ENCODE measurements at places on chromosomes 11 and 22.

- DNase-seq: no peak
These were observed 219.5 kb downstream of the DLG2 start for GRCh38 chr11:85407648-85408047.

DNA sequence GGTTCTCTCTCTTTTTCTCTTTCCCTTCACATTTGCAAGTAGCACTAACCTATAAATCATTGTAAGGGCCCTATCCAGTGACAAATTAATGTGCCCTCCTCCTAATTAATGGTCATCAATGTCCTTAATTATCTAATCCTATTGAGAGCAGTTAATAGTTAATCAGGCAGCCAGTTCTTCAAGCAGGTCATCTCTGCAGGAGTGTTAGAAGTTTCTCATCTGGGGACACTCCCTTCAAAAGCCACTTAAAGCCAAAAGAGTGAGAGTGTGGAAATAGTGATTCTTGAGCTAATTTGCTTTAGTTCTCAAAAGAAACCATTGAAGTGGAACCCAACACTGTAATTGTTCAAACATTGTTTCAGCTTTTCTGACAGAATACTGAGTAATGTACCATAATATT is 141.6 kb downstream of the ELP4 start:
- DNase-seq: no peak

DNA sequence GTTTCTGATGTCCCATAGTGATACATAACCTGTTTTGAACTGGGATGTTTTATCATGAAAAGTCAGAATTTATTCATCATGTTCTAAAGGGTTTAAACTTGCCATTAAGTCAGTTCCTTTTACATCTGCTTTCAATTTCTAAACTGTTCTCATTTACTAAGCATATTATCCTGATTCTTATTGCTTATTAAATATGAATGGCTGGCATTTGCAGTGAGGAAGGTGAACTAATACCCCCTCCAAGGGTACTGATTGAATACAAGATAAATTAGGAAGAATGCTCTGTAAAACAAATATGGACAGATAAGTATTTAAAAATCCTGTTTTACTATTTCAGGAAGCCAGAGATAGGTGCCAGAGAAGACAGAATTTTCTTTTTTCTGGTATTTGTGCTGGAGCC is 70.8 kb upstream of the HORMAD2 start:
- DNase-seq: no peak

GRCh38 chr11:72245263-72245816 is 1.4 kb upstream of the PHOX2A start:
- DNase-seq: no peak

GRCh38 chr22:19065929-19066328 is 56.3 kb downstream of the DGCR2 start:
- DNase-seq: no peak

DNA sequence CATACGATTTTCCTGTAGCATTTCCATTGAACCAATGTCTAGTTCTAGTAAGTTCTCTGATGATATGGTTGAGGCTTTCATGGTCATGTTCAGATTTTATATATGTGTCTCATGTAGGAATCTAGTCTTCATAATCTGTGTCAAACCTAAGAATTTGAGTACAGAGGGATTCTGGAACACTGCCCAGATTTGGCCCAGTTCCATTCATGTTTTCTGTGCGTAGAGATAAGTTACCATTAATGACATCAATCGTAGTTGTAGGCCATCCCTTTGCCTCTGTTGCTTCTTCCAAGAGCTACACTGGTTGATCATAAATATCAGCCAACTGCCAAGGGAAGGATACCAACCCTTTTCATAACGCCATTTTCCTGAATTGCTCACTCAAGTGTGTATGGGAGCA is 23.3 kb downstream of the ST3GAL4 start:
- DNase-seq: no peak

DNA sequence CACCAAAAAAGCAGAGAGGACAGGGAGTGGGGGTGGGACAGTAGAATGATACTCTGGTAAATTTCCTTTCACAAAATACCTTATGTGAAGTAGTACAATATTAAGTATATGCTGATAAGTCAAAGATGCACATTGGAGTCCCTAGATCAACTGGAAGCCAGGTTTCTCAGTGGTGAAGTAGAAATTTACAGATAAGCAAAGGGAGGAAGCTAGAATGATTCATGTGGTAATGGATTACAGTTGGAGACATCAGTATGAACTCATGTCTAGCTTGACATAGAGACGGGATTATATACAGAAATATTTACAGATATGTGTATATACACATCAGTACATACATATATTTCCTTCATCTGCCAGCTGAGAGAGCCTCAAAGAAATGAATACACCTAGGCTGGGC is 21.5 kb downstream of the PLEKHB1 start:
- no peak for DNase-seq

DNA sequence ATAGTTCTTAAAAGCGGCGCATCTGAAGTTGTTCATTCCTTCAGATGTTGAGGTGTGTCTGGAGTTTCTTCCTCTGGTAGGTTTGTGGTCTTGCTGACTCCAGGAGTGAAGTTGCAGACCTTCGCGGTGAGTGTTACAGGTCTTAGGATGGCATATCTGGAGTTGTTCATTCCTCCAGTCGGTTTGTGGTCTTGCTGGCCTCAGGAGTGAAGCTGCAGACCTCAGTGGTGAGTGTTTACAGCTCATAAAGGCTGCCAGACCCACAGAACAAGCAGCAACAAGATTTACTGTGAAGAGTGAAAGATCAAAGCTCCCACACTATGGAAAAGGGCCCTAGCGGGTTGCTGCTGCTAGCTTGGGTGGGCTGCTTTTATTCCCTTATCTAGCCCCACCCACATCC is 201.7 kb upstream of the PDGFD start:
- DNase-seq: no peak

- no peak for DNase-seq
These were observed 21.8 kb downstream of the SERPING1 start for GRCh38 chr11:57619331-57619730.

DNA sequence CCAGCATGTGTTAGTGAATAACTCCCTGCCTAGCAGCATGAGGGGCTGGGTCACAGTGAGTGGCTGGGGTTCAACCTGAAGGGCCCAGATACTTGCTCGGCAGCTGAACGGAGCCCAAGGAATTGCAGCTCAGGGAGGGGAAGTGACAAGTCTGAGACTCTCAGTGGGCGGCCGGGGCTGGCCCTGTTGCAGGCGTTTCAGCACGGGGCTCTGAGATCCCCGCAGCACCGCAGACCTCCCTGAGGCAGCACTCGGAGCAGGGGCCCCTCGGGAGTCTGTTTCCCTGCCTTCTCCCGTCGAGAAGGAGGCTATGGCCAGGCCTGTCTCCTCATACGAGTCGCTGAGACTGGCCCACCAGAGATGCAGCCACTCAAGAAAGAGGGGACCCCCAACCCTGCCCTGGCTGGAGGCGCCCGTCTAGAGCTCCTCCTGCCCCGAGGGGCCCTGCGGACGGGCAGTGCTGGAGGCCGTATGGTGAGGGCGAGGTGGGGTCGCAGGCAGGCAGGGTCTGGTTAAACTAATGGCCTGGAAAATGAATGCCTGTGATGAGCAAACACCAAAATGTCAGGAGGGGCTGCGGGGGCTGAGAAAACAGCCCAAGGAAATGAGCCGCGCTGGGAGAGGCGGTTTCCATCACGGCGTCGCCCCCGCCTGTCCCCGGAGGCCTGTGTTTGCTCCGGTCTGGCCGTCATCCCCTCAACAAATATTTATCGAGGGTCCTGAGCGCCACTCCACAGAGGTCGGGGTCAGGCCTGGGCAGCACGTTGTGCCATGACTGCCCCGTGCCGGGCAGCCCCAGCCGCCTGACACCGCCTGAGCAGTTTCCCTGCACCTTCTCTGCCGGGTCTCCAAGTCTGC is 9.3 kb downstream of the TSSC4 start:
- no peak for DNase-seq

- no peak for DNase-seq
These were observed 21.9 kb downstream of the SUN2 start for GRCh38 chr22:38733724-38734381.

DNA sequence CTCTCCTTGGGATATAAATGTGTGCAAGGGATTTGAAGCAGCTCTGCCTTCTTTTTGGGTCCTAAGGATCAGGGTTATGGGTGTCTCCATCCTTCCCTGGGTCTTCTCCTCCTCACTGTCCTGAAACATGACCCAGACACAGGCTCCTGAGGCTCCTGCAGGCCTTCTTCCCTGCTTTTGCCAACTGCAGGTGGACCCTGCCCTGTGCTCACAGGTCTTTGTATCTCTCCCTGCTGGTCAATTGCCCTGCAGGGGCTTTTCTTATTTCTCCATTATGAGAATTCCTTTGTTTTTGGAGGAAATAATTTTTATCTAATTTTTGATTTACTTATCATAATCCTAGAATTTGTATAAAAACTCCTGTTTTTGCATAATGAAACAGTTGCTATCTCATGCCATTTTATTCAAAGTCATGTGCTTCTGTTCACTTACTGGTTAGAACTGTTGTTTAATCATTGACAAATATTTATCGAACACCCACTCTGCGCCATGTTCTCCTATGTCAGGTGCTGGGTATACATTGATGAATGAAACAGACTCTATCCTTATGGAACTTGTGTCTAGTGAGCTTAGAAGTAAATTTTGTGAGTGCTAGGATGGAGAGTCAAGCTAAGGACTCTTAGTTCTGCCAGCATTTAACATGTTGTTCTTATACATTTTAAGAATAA is 89.7 kb upstream of the TOP3B start:
- no peak for DNase-seq

DNA sequence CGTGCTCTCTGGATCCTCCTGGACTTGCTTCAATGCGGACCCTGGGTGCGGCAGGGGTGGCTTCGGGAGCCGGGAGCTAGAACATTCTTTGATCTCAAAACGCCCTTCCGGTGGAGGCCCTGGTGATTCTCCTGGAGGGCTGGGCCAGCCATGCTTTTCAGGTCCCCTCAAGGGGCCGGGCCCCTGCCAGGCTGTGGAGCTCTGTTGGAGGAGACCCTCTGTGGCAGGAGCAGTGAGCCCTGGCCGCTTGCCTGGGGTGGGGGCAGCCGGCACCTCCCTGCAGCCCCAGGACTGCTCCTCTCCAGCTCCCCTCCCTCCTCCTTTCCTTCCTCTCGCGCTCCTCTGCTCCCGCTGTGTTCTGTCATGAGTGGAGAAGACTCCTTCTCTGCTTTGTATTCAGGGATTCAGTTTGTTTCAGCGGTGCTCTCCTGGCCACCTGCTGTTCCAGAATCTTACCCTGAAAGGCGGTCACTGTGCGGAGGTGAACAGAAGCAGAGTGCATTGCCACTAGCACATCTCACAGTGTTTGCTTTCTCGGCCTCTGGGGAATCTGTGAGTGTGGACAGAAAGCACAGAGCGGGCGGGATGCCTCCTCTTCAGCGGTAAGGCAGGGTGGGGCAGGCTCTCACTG is 289.1 kb downstream of the TBC1D22A start:
- no peak for DNase-seq

GRCh38 chr11:61171907-61172306 is 10.7 kb upstream of the VPS37C start:
- DNase-seq: no peak

DNA sequence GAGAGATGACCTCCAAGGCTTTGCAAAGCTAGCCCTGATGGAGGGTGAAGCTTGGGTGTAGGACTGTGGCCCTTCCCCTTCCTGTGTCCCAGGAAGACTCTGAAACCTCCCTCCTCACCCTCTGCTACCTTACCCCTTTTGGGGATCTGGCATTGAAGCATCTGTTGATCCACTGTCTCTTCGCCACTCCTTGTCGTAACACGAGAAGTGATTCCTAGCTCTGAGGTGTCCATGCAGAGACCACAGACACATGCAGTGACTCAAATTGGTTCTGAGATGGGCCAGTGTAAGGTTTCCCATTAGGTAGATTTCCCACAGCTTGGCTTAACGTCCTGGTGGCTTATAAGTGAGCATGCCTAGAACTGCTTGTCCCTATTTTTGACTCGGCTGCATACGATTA is 101.4 kb downstream of the ZBTB16 start:
- no peak for DNase-seq

DNA sequence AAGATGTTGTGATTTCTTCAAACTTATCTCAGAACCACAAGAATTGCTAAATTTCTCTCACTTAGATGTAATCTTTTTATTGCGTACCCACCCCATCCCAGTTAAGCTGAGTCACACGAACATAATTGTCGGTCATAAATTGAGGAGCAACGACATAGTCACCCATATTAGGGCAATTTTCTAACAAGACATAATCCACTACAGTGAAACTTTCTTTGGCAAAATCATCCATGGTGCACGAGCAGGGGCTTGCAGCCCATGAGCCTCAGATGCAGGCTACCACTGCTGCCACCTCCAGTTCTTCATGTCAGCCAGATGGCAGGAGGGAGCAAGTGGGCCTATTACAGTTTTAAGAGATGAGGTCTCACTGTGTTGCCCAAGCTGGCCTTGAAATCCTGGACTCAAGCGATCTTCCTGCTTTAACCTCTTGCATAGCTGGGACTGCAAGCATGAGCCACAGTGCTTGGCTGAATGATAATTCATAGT is 70.3 kb upstream of the GRK2 start:
- DNase-seq: no peak

GRCh38 chr11:109865548-109866186 is 227.5 kb upstream of the ZC3H12C start:
- no peak for DNase-seq

DNA sequence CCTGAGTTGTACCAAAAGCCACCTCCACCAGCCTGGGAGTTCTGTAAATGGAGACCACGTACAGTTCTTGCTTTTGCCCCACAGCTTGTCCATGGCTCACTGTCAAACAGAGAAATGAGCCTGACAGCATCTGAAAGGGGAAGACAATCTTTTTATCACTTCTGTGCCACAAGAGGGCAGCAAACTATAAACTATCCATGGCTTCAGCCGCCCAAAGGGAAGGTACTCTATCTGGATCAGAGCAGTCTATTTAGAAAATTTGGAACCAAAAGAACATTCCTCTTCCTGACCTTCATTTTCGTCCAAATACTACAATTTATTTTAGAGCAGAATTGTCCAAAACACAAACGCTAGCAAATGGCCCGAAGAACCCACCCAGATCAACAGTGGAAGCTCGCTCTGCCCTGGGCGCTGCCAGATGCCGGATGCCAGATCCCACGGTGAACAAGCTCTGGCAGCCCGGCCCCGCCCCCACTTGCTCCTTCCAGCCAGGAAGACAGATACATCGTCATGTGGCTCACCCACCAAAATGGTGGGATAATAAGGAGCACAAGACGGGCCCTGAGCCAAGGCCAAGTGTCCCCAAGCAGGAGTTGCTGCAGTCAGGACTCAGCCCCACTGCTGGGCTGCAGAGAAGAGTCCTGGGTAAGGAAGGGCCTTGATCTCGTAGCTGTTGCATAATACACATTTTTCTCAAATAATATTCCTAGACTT is 23.9 kb upstream of the SCGB1A1 start:
- DNase-seq: peak; percentile 92

- no peak for DNase-seq
These were observed 19.3 kb downstream of the MYH9 start for GRCh38 chr22:36368359-36368983.

- DNase-seq: no peak
These were observed 22.9 kb downstream of the TRIM22 start for GRCh38 chr11:5712507-5712906.
